Stimulated activated CD4-positive, alpha-beta T cell treated with anti-CD3 and anti-CD28 coated beads, TNF-alpha, amount 100 ng/mL, for 4 hours (primary cell): ENCODE measurements at places on chromosomes 12 and 14.

GRCh38 chr14:61376314-61376713 lies 54.9 kb downstream of the PRKCH start:
- DNase-seq, result no peak

GRCh38 chr14:71549421-71550050 lies 382.7 kb upstream of the RGS6 start:
- DNase-seq, result no peak

- DNase-seq, result no peak
These were observed 115.1 kb upstream of the PCED1B start for GRCh38 chr12:46963977-46964971.

DNA sequence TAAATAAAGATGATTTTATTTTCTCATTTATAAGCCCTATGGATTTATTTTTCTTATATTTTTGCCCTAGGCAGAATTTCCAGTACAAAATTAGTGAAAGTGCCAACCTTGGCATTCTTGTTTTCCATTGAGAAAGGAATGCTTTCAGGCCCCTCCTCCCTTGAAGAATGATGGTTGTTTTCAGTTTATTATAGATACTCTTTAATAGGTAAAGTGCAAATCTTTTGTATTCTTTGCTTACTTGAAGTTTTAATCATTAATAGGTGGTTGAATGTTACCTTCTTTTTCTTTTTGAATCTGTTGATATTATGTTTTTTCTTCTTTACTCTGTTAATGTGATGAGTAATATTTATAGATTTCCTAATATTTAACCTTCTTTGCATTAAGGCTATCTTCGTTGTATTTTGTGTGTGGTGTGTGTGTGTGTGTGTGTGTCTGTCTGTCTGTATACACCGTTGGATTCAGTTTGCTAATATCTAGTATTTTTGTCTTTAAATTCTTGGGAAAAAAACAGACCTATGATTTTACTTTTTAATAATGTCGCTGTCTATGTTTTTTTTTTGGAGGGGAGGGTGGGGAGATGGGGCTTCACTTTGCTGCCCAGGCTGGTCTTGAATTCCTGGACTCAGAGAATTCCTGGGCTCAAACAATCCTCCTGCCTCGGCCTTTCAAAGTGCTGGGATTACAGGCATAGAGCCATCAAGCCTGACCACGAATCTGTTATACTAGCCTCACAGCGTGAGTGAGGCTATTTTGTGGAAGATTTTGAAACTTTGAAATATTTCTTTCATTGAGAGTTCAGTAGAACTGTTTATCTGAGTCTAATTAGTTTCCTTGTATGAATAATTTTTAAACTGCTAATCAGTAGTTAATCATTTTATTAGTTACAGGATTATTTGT lies 13.5 kb downstream of the SRGAP1 start:
- DNase-seq, result no peak

DNA sequence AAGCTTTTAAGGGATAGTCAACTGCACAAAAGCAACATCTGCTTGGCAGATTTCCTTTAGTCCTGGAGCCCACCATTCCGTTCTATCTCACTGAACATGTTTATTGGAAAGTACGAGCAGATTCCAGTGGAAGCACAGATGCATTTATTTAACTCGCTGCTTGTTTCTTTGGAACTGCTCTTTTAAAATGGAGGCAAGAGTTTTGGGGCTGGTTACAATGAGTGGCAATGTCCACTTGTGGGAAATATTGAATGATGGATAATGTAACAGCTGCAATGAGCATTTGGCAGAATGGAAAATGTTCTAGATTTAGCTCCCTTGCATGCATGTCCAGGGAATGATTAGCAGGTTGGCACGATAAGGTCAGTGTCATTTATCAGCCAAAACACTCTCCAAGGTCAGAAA lies 163.0 kb downstream of the ATP23 start:
- DNase-seq, result no peak

DNA sequence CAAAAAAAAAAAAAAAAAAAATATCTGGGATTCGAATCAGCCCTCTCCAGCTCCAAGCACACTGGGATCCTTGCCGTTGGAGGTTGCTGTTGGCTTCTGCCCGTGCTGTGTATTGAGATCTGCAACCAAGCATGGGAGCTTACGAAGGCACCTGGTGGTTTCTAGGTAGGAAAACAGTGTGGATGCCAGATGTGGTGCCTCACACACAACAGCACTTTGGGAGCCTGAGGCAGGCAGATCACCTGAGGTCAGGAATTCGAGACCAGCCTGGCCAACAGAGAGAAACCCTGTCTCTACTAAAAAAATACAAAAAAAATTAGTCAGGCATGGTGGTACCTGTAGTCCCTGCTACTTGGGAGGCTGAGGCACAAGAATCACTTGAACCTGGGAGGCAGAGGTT lies 47.4 kb downstream of the ATF7 start:
- no peak for DNase-seq

DNA sequence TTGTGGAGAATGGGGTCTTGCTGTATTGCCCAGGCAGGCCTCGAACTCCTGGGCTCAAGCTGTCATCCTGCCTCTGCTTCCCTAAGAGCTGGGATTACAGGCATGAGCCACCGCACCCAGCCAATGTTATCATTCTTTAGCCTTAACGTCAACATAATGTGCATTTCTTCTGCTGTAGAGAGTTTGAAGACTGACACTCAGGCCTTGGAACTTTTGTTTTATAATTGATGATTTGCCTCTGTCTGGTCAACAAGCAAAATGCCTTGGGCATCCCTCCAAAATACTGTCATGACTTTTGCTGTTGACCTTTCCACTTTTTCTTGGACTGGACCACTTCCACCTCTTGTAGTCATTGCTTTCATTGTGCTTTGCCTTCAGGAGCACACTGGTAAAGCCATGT lies 29.0 kb downstream of the FAM234B start:
- DNase-seq, result no peak

GRCh38 chr12:49789992-49790391 lies 38.2 kb downstream of the NCKAP5L start:
- DNase-seq, result no peak

DNA sequence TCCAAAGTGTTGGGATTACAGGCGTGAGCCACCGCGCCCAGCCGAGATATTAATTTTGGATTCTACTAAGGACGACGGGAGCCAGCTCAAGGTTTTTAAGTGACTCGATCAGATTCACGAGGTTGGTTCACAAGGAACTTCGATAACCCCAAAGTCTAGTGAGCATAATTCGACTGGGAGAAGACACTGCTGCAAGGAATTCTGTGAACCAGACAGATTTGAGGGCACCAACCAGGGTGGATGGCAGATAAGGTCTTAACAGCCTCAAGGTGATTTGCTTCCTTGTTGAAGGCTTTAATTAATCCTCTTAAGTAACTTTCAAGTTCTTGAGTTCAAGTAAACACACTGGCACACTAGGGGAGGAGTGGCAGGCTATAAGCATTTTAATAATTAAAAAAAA lies 1.1 kb upstream of the KLHDC2 start:
- DNase-seq, result no peak

GRCh38 chr12:2813214-2814185 lies 1.0 kb downstream of the ITFG2 start:
- no peak for DNase-seq

DNA sequence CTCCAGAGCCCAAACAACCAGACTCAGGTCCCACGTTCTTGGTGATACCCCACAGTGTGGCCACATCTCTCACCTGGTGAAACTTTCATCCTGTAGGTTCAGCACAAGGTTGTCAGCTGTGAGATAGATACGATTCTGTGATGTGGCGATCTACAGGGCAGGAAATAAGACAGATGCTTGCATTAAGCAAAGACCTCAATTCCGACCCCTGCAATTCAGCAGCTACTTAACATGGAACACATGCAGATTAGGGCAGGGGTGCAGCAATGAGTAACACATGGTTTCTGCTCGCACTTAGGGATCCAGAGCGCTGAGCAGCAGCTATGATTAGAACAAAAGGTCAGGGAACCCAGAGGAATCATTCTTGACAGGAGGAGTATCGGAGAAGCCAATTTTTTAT lies 4.1 kb downstream of the PHB2 start:
- DNase-seq, result no peak

GRCh38 chr12:40149673-40150260 lies 43.9 kb upstream of the SLC2A13 start:
- DNase-seq, result no peak

DNA sequence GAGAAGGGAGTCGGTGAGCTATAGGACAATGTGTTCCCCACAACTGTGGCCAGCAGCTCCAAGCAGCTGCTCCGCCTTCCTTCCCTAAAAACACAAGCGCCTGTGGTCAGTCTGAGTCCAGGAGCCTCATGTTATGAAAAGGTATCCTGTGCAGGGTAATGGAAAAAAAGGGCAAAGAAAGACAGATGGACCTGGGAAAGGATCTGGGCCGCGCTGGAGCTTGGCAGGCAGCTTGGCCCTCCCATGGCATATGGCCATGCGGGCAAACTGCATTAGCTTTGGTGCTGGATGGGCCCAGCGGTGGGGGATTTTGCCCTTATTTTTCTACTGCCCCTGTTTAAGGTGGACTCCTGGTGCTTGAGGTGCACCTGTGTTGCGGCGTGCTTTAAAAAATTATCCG lies 23.7 kb upstream of the CHST11 start:
- no peak for DNase-seq

DNA sequence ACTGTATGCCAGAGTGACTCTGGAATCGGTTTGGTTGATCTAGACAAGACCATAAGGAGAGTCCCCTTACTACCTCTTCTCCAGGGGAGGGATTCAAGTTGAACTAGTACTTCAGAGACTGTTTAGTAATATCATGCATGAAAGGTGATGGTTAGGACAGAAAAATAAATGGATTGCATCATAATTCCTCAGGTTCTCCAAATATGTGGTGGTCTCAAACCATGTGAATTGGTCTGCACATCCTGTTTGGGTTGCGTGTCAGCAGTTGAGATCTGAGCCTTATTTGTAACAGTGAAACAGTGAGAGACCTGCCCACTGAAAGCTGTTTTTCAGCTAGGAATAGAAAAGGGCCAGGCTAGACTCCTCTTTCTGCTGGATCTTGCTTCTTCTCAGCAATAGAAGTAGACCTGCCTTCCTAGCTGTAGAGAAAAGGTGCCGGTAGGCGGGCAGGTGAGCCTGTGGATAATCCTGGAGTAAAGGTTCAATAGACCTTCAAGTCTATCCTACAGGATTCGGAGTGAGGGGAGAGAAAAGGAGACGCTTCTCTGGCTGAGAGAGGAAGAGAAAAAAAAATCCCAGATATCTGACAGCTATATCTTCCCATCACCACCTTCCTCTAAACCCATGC lies 258.5 kb upstream of the E2F7 start:
- no peak for DNase-seq

DNA sequence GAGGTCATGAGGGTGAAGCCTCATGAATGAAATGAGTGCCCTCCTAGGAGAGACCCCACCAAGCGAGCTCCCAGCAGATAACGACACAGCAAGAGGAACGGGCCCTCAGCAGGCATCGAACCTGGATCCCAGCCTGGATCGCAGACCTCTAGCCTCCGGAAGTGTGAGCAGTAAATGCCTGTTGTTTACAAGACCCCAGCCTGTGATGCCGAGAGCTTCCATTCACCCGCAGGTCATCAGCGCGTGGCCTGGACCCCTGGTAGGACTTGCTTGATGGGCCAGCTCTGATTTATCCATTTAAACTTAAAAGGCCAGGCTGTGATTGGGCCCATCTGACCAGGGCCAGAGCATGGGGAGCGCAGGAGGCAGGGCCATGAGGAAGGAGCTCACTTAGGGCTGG lies 7.0 kb downstream of the TMEM179 start:
- no peak for DNase-seq

DNA sequence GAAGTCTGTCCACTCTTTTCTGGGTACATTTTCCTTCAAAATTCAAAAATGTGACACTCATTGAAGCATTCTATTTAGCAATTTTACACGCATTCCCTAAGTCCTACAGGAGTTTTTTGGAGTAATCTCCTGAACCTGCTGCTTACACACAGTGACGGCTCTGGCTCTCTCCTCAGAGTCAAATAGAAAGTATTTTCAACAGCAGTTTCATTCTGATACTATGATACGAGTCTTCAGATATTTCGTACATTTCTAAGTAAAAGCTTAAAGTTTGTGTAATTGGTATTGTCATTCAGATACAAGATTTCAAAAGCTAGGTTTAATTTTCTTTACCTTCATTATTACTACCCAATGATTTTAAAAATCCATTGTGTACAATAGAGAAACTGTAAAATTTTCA lies 36.4 kb downstream of the PIWIL1 start:
- DNase-seq, result no peak

GRCh38 chr14:76472199-76472723 lies 96.3 kb downstream of the ESRRB start:
- no peak for DNase-seq

DNA sequence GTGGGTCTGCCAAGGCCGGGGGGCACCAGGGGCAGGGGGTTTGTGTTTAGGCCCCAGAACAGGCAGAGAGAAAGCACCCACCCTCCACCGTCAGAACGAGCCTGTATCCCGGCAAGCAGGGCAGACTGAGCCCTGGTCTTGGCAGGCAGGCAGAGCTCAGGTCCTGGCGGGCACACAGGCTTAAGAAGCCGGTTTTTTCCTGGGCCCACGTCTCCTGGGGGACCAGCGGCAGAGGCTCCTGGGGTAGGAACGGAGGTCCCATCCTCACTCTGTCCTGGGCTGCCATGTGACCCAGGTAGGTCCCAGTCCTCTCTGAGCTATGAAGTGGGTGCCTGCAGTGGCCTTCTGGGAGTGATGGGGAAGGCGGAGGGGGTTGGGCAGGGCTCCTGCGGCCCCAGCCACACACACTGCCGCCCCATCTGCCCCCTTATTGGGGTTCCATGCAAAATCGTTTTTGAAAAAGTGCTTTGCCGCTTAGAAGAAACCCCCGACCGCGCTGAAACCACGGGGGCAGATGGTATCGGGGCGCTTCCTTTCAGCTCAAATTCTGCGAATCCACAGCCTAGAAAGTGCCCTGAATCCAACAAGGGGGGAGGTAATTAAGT lies 24.2 kb downstream of the SH2B3 start:
- DNase-seq, result no peak

DNA sequence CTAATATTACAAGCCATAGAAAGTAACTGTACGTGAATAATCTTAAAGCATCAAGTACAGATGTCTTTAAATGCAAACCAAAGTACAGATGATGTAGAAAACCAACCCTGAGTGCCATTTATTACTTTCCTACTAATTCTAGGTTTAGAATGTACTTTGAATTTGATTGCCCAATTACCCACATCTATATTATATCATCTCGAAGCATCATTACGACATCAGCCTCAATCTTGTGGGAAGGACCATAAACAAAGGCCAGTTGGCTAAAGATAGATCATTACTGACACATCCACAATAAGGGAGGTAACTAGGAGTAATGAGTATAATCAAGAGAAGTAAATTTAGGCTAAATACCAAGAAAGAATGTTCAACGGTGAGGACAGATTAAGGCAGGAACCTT lies 478.9 kb downstream of the BCAT1 start:
- DNase-seq, result no peak

GRCh38 chr12:8014836-8015235 lies 17.7 kb upstream of the FOXJ2 start:
- no peak for DNase-seq

- DNase-seq, result no peak
These were observed 75.8 kb downstream of the LRP6 start for GRCh38 chr12:12191008-12191407.
